ENCODE measurements at places on chromosomes 1 and 21.
A peak's percentile ranks its signal among the peaks of the same experiment; 100 is the strongest.

- DNase-seq: no peak
These were observed 987 bp upstream of the CDCP2 start for GRCh38 chr1:54153535-54154439.

- DNase-seq: no peak
These were observed 32.7 kb downstream of the SUSD4 start for GRCh38 chr1:223331301-223331700.

GRCh38 chr21:25424048-25424447, 183.2 kb downstream of the MRPL39 start:
- no peak for DNase-seq

GRCh38 chr1:2229037-2229864, 1.1 kb downstream of the SKI start:
- DNase-seq: peak; percentile 61

GRCh38 chr1:41670217-41670957, 185.9 kb upstream of the EDN2 start:
- DNase-seq: no peak

Measured in stimulated activated CD4-positive, alpha-beta T cell treated with anti-CD3 and anti-CD28 coated beads, Interleukin-4, amount 100 ng/mL, for 1 hour (primary cell).